ENCODE measurements at places on chromosomes 12 and 14.

DNA sequence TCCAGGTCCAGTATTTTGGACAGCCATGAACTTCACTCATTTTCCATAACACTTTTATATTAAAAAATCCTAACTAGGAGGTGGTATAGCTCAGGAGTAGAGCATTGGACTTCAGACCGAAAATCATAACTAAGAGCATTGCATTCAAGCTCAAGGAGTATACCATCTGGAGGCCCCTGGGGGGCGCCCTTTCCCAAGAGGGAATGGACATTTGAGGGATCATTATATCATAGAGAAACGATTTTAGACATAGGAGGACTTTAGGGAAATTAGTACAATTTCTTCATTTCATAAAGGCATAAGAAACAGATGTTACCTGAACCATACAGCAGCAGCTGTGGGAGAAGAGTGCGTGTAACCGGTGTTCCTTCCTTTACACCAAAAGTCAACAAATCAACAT lies 5.2 kb upstream of the ATG14 start:
- no peak for DNase-seq

GRCh38 chr12:46786774-46787173 lies 39.0 kb downstream of the SLC38A4 start:
- no peak for DNase-seq

- DNase-seq: no peak
Observed at GRCh38 chr14:87630846-87631245, 362.1 kb downstream of the GALC start.

- no peak for DNase-seq
Observed at GRCh38 chr14:78075555-78076277, 94.5 kb upstream of the NRXN3 start.

- DNase-seq: peak; percentile 62
Observed at GRCh38 chr14:22113401-22113800, 439.8 kb upstream of the OR4E1 start.

- DNase-seq: no peak
Observed at GRCh38 chr14:91008759-91009409, 51.6 kb downstream of the RPS6KA5 start.

- DNase-seq: no peak
Observed at GRCh38 chr12:131872154-131873051, 22.0 kb upstream of the ULK1 start.

DNA sequence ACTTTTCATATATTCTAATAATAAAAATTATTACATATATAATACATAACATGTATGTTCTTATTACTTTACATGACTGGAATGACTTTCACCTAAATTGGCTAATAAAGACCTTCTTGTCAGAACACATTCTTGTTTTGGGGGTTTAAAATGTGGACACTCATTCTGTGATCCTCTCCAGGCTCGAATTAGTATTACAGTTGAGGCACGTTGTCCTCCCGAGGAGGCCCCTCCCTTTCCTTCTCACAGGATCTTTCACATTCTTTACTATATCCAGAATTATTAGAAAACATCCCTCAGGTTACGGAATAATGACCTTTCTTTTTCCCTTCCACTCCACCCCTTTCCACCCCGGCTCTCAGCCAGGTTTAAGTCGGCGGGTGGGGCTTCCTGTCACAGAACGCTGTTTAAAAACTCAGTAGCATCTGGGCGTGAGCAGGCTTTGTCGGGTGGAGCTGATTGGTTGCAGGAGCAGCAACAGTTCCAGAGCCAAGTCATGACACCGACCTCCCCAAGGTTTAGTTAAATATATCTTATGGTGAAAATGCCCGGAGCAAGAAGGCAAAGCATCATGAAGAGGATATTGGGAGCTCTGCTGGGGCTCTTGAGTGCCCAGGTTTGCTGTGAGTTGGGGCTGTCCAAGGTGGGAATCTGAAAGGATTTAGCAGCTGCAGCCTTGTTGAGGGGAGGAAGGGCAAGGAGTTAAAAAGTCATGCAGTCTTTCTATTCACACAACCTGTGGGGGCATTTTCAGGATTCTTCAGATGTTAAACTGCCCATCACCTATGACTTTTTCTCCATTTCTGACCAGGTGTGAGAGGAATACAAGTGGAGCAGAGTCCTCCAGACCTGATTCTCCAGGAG lies 396.7 kb upstream of the OR4E1 start:
- peak; percentile 76 for DNase-seq

DNA sequence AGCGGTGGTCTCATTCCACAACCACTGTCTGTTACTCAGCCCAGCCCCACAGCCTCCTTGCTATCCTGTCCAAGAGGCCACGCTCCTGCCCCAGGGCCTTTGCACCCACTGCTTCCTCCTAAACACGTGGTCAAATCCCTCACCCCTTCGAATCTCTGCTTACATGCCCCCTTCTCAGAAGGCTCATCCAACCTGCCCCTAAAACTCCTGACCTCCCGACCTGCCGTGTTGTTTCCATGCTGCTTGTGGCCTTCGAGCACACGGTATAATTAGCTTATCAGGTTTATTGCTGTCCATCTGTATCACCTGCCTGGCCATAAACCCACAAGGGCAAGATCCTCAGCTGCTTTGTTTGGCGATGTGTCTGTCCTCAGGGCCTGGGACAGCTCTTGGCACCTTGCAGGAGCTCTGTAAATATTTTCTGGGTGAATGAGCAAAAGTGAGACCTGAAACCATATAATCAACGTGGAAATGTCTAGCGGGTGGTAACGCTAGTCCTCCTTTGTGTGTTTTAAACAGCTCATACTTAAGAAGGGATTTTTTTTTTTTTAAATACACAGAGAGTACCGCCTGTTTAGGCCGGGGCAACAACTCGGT lies 36.0 kb downstream of the SCARB1 start:
- no peak for DNase-seq

DNA sequence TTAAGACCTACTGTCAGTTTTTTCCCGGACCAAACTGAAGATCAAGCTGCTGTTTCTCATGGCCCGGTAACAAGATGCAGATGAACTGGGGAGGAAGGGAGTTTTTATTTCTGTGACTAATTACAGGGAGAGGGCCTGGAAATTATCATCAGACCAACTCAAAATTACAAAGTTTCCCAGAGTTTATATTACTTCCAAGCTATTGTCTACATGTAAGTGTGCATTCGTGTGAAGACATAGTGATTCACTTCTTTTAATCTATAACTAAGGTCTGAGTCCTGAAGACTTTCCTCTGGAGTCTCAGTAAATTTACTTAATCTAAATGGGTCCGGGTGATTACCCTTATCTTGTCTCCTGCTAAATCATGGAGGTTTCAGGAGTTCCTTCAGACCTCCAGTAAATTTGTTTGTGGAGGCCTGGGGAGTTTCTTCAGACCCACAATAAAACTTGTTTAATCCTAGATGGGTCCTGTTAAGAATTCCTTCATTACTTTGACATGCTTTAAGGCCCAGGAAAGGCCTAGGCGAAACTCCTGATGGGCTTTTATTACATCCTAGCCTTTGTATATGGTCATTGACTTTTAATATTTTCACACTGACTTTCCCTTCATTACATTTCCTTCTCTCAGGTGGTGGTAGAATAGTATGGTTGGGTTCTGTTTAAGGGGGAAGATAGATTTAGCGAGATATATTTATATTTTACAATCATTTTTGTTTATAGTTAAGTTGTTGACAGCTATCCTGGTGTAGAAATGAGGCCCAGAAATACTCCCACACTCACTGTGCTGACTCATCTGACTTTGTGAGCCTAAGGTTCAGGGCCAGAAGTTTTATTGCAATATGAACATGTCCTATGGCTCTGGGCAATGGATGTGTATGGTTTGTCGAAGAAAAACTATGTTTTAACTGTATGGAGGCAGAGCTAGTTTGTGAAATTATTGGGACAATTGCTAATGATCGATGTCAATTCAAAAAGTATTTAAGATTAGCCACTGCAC lies 627.0 kb upstream of the FBXO33 start:
- no peak for DNase-seq

DNA sequence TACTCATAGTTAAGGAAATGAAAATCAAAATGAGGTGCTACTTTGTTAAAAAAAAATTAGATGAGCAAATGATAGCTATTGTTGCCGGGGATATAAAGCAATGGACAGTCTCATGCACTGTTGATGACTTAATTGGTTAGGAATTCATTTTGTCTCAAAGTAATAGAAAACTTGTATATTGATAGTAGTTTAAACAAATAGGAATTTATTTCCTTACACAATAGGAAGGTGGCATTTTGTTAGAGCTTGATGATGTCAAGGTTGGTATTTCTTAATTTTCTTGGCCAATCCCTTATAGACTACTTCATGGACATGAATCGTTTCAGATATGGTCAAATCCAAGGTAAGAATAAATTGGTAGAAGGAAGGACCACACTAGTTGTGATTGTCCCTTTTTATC lies 7.8 kb downstream of the PRPF39 start:
- no peak for DNase-seq

GRCh38 chr12:131867471-131867870 lies 27.0 kb upstream of the ULK1 start:
- DNase-seq: no peak

- DNase-seq: no peak
Observed at GRCh38 chr12:24688601-24689000, 260.3 kb downstream of the BCAT1 start.

DNA sequence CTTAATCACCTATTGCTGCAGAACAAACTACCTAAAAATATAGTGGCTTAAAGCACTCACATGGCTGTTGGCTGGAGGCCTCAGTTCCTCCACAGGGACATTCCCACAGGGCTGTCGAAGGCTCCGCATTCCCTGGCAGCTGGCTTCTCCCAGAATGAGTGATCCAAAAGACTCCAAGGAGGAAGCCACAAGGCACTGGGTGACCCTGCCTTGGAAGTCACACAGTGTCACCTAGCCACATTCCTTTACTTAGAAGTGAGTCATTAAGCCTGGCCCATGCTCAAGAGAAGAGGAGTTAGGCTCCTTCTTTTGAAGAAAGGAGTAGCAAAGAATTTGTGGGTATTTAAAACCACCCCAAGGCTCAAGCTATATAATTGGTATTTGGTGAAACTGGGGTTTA lies 63.9 kb upstream of the MAP1LC3B2 start:
- DNase-seq: no peak

DNA sequence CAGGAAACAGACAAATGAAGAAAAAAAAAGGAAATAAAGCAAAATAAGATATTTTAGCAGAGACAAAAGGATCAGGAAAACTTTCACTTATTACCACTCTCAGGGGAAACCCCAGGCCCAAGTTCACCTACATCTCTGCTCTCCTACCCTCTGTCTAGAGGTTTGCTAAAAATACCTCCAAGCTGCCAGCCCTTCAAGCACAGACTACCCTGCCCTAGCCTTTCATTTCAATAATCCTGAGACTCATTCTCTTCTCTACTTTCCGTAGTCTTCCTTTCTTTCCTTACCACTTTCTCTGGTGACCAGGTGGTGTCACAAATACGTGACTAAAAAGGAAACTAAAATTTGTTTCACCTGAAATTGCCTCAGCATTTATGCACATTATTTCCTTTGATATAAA lies 33.8 kb downstream of the RPAP3 start:
- no peak for DNase-seq

GRCh38 chr14:94650806-94651805 lies 38.9 kb downstream of the SERPINA3 start:
- DNase-seq: peak; percentile 64

- DNase-seq: no peak
Observed at GRCh38 chr12:109656743-109657142, 56.9 kb upstream of the FAM222A start.
